ENCODE measurements at places on chromosomes 7 and 10.

DNA sequence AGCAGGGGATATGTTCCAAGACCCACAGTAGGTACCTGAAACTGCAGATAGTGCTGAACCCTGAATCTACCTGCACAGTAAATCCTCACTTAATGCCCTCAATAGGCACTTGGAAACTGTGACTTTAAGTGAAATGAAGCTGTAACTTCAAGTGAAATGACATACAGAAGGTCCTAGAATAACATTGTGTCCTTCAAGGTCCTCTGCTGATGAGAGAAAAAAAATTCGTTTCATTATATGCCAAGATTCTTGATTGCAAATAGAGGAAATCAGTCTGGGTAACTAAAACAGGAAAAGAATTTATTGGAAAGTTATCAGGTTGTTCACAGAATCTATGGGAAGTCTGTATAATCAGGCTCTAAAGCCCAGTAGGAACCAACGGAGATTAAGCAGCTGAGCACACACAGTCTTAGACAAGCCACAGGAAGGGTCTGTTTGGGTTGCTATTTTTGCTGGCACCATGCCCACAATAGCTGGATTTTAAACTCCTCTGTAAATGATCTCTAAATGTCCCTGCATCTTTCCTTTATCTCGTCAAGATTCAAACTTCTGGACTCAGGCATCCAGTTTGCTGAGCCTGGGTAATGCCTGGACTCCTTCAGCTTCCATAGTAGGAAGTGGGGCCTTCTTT, 57.5 kb downstream of the EXOC4 start:
- H3K4me1 ChIP-seq, result peaks cover 4% of the 10 kb centered on the region
- no peak overlapping the region for H3K27ac ChIP-seq
- peak; percentile 35 for DNase-seq
- peaks cover 18% of the 10 kb centered on the region for H3K36me3 ChIP-seq

DNA sequence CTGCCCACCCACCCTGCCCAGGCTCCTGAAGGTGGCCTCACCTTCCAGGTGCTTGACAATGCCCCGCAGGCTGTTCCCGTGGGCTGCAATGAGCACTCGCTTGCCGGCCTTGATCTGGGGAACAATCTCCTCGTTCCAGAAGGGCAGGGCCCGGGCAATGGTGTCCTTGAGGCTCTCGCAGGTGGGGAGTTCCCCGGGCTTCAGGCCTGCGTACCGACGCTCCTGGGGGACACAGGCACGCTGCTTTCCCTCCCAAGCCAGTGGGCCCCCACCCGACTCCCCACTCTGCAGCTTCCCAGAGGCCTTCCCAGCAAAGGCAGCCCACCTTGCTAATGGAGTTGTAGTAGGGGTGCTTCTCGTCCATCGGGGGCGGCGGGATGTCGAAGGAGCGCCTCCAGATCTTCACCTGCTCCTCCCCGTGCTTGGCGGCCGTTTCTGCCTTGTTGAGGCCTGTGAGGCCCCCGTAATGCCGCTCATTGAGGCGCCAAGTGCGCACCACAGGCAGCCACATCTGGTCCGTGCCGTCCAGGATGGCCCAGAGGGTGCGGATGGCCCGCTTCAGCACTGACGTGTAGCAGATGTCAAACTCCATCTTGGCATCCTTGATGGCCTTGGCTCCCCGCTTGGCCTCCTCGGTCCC, 456 bp downstream of the PGAM2 start:
- peaks cover 9% of the 10 kb centered on the region for H3K4me1 ChIP-seq
- H3K27ac ChIP-seq, result no peak overlapping the region
- no peaks in the 10 kb centered on the region for H3K27me3 ChIP-seq
- no peak for DNase-seq
- no peak overlapping the region for H3K4me3 ChIP-seq

- peak; percentile 79 for DNase-seq
- H3K27ac ChIP-seq, result peak overlapping the region; percentile 72
- 0 out of 2 replicates have a peak, but pooled peaks cover 2% of the 10 kb centered on the region for H3K4me1 ChIP-seq
- H3K27me3 ChIP-seq, result no peaks in the 10 kb centered on the region
- no peak overlapping the region for H3K4me3 ChIP-seq
Observed at GRCh38 chr7:133436014-133436428, 183.1 kb downstream of the EXOC4 start.

- H3K4me3 ChIP-seq, result no peak overlapping the region
- no peak overlapping the region for H3K27ac ChIP-seq
- H3K27me3 ChIP-seq, result no peaks in the 10 kb centered on the region
- no peak for DNase-seq
Observed at GRCh38 chr7:133167300-133167699, 85.4 kb upstream of the CHCHD3 start.

- H3K27me3 ChIP-seq, result peaks cover 8% of the 10 kb centered on the region
- no peak for DNase-seq
- no peaks in the 10 kb centered on the region for H3K36me3 ChIP-seq
- no peaks in the 10 kb centered on the region for H3K4me1 ChIP-seq
- no peak overlapping the region for H3K27ac ChIP-seq
Observed at GRCh38 chr7:131574741-131575140, 18.3 kb upstream of the PODXL start.

DNA sequence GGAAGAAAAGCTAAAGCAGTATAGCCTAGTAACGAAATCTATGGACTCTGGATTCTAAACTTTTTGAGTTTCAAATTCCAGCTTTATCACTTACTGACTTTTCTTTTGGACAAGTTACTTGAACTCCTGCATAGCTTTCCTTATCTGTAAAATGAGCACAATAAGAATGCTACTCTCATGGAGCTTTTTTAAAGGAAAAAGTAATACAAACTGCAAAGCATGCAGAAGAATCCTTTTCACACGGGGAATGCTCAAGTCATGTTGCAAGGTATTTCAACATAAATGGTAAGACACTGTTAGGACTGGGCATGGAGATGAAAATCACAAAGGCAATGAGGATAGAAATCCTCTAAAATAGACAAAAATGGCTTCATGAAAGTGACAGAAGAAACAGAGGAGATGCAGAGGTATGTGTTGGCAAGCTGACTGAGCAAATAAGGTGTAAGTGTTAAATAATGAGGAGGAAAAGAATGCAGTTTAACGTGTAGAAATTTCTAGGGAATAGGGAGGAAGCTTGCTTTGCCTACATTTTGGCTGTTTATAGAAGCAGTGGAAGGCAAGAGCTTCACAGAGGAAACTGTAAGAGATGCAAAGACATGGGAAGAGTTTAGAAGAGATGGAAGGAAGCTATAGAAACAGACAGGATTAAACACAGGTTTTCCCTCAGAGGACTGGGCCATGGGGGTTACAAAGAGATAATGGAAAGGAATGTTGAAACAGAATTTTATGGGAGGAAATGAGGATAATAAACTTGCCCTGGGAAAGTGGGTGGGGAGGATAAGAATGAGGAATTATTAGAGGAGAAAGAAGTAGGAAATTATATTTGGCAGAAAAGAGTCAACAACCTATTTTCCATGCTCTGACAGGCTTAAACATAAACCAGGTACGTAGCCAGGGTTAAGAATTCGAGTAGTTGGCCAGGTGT, 28.8 kb upstream of the SNX13 start:
- H3K4me3 ChIP-seq, result no peak overlapping the region
- no peak overlapping the region for H3K27ac ChIP-seq
- H3K27me3 ChIP-seq, result no peaks in the 10 kb centered on the region
- DNase-seq, result no peak
- H3K4me1 ChIP-seq, result no peaks in the 10 kb centered on the region
- no peaks in the 10 kb centered on the region for H3K36me3 ChIP-seq

- H3K27me3 ChIP-seq, result no peaks in the 10 kb centered on the region
- no peak overlapping the region for H3K27ac ChIP-seq
- peaks cover 13% of the 10 kb centered on the region for H3K36me3 ChIP-seq
- 0 out of 2 replicates have a peak, but pooled peaks cover 2% of the 10 kb centered on the region for H3K4me1 ChIP-seq
- DNase-seq, result no peak
Observed at GRCh38 chr10:42593284-42593683, 45.1 kb downstream of the ZNF33B start.

DNA sequence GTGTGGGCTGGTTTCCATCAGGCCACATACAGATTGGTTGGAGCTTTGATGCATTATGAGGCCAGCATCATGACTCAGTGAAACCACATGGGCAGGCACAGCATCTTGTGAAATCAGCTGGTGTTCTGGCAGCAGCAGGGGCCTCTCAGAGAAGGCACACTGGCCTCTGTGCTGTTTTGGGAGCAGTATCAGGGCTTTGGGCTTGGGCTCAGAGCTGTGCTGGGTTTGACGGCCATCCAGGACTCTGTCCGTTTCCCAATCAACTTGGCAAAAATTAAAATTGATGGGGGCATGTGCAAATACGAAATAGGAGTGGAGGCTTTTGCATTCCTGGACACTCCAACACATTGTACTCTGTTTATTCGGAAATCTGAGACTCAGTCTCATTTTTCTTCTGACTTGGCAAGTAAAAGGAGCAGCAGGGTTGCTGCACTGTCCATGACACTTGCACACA, 190.9 kb downstream of the BMPER start:
- no peak overlapping the region for H3K4me3 ChIP-seq
- H3K36me3 ChIP-seq, result no peaks in the 10 kb centered on the region
- peak overlapping the region; percentile 87 for H3K27ac ChIP-seq
- H3K4me1 ChIP-seq, result peaks cover 8% of the 10 kb centered on the region

- DNase-seq, result no peak
- peak within 1 kb of the TSS; percentile 68 for H3K27ac ChIP-seq
- H3K36me3 ChIP-seq, result peaks cover 20% of the 10 kb centered on the region
- peak within 1 kb of the TSS; percentile 75 for H3K4me3 ChIP-seq
- H3K27me3 ChIP-seq, result no peaks in the 10 kb centered on the region
Observed at GRCh38 chr7:727104-727805, at the start of gene PRKAR1B. PRKAR1B (minus strand) TSS chr7:727281; CDS start chr7:711505, 15,776 bp downstream.

DNA sequence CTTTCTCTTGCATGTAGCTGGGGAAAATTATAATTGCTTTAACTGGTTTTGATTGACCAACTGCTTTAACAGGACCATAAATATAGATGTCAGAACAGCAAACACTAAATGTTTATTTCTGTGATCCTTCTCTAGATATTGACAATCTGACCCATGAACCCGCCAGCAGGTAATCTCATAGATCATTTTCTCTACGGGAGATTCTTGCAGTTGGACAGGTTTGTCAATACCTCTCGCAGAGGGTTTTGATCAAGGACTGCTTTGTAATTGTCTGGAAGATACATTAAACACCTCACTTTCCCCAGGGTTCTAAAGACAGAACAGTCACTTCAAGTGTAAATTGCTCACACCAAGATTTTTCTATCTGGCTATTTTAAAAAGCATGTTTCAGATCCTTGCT, 235.8 kb upstream of the RHOBTB1 start:
- no peak for DNase-seq
- no peak overlapping the region for H3K27ac ChIP-seq
- H3K27me3 ChIP-seq, result no peaks in the 10 kb centered on the region
- H3K4me1 ChIP-seq, result no peaks in the 10 kb centered on the region
- H3K36me3 ChIP-seq, result no peaks in the 10 kb centered on the region
- no peak overlapping the region for H3K4me3 ChIP-seq

- H3K4me1 ChIP-seq, result peaks cover 5% of the 10 kb centered on the region
- no peak for DNase-seq
- no peaks in the 10 kb centered on the region for H3K36me3 ChIP-seq
- H3K4me3 ChIP-seq, result no peak overlapping the region
- H3K27me3 ChIP-seq, result no peaks in the 10 kb centered on the region
Observed at GRCh38 chr10:18476076-18476647, 175.2 kb downstream of the NSUN6 start.

GRCh38 chr10:22599048-22599561, 115.3 kb downstream of the PIP4K2A start:
- H3K27me3 ChIP-seq, result no peaks in the 10 kb centered on the region
- peaks cover 15% of the 10 kb centered on the region for H3K4me1 ChIP-seq
- H3K36me3 ChIP-seq, result peaks cover 1% of the 10 kb centered on the region
- H3K4me3 ChIP-seq, result no peak overlapping the region
- DNase-seq, result peak; percentile 88

- no peaks in the 10 kb centered on the region for H3K4me1 ChIP-seq
- no peak overlapping the region for H3K27ac ChIP-seq
- no peak for DNase-seq
- no peak overlapping the region for H3K4me3 ChIP-seq
Observed at GRCh38 chr10:78868048-78868447, 200.7 kb upstream of the ZMIZ1 start.

GRCh38 chr7:152341039-152341913, 94.5 kb downstream of the KMT2C start:
- peaks cover 2% of the 10 kb centered on the region for H3K4me1 ChIP-seq
- DNase-seq, result peak; percentile 72
- no peaks in the 10 kb centered on the region for H3K27me3 ChIP-seq
- H3K4me3 ChIP-seq, result no peak overlapping the region
- no peaks in the 10 kb centered on the region for H3K36me3 ChIP-seq

GRCh38 chr10:34291466-34292193, 523.5 kb downstream of the PARD3 start:
- DNase-seq, result no peak
- no peaks in the 10 kb centered on the region for H3K27me3 ChIP-seq
- no peak overlapping the region for H3K4me3 ChIP-seq
- no peaks in the 10 kb centered on the region for H3K36me3 ChIP-seq

DNA sequence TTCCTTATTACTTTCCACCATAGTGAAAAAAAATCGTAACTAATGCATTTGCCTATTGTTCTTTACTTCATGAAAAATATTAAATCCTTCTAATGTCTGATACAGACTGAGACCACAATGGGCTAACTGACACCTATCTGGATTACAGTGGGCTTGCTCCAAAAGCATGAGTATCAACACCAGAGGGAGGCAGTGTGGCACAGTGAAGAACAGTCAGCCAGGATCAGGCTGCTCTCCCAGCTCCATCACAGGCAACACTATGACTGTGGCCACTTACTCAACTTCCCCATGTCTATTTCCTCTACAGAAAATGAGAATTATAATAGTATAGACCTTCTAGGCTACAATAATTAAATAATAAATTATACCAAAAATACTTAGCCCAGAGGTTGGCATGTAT, 97.2 kb downstream of the SLC25A13 start:
- H3K27me3 ChIP-seq, result no peaks in the 10 kb centered on the region
- H3K4me1 ChIP-seq, result no peaks in the 10 kb centered on the region
- H3K4me3 ChIP-seq, result no peak overlapping the region
- peaks cover 3% of the 10 kb centered on the region for H3K36me3 ChIP-seq

DNA sequence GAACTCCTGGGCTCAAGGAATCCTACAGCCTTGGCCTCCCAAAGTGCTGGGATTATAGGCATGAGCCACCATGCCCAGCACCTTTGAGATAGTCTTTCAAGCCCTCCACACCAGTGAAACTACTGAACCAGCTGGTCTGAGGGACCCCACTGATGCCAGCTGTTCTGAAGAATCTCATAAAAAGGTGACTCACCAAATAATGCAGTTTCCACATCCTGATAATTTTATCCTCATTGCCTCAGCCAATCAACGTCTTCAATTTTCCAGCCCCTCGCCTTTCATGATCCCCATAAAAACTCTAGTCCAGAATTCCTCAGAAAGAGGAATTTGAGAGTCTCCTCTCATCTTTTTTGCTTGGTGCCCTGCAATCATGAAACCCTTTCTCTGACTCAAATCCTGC, 1691.6 kb upstream of the LRRTM3 start:
- H3K36me3 ChIP-seq, result no peaks in the 10 kb centered on the region
- H3K4me3 ChIP-seq, result no peak overlapping the region
- H3K4me1 ChIP-seq, result no peaks in the 10 kb centered on the region
- no peak overlapping the region for H3K27ac ChIP-seq
- H3K27me3 ChIP-seq, result no peaks in the 10 kb centered on the region

GRCh38 chr10:30207485-30208052, 141.5 kb downstream of the MTPAP start:
- no peak overlapping the region for H3K4me3 ChIP-seq
- 0 out of 2 replicates have a peak, but pooled peaks cover 2% of the 10 kb centered on the region for H3K4me1 ChIP-seq
- DNase-seq, result peak; percentile 19
- H3K27me3 ChIP-seq, result no peaks in the 10 kb centered on the region

Data from IMR-90 (cell line).